ENCODE measurements at places on chromosomes 1 and 21. TPM values are rescaled to one million over a fixed set of nuclear protein-coding genes. Genes with fewer than 3 reads are reported as not detected.

DNA sequence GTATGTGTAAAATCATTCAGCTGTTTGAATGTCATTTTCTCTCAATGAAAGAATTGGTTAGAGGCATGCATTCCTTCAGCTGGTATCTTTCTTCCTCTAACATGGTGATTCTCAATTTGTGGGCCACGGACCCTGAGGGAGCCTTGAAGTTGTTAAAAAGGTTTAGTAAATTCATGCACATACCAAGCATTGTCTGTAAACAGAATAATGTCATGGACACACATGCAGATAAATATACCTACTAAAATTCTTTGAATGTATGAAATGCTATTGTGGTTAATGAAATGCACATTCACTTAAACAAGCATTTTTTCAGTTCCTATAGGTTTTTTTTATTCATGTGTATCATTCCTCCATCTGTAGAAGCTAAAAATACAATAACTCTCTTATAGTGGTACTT, 65.4 kb downstream of the PBX1 start:
- no peak for DNase-seq

- DNase-seq, result peak; percentile 10
Measured at GRCh38 chr21:21002153-21002552, 3.9 kb downstream of the NCAM2 start.

DNA sequence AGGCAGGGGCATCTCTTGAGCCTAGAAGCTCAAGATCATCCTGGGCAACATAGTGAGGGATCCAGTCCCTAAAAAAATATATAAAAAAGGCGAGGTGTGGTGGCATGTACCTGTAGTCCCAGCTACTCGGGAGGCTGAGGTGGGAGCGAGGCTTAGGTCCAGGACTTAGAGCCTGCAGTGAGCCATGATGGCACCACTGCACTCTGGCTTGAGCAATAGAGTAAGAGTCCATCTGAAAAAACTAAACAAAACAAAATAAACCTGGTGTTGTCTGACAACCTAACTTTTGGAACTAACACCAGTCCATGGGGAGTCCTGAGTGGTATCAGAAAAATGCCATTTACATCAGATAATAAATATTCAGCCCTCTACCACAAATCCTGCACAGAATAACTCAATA, 110.1 kb upstream of the NRIP1 start:
- DNase-seq, result no peak

- peak; percentile 84 for DNase-seq
Measured at GRCh38 chr1:223775054-223775453, 62.7 kb downstream of the CAPN2 start.

DNA sequence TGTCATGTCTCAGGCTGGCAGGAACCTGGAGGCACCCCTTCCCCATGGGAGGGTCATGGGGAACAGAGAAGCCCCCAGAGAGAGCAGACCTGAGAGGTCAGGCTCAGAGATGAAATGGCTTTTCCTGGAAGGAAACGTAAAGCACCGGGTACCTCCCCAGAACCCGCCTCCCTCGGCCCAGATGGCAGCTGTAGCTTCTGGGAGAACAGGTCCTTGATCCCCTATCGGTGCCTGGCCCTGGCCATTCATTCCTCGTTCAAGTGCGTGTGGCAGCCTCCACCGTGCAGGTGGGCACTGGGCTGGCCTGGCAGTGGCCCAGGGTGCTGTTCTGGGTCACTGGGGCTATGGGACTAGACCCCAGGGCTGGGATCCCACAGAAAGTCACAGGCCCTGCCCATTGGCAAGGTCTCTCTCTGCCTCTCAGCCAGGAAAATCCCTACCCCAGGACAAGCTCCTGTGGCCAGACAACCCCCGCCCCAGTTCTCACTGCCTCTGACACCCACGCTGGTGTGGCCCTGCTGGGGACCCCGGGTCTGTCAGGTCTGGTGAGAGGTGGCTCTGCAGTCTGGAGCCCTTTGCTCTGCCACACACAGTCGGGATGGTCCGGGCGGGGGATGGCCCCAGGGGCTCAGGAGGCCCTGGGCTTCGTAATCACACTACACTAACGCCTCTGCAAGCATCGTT, 183.2 kb upstream of the VAMP3 start:
- no peak for DNase-seq

DNA sequence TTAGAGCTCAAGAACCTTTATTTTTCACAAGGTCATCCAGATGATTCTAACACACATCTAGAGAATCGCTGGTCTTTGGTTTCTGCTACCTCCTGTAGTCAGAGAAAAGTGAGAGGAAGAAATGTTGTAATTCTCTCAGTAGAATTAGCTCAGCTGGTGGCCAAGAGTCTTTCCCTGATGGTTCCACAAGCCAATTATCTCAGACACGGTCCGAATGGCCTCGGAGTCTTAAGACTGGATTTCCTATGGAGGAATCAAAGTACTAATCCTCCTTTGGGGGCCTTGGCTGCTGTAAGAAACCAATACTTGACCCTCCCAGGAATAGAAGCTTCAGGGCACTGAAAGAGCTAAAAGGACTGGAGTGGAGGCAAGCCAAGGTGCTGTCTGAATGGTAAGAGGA, 1.8 kb downstream of the TMEM81 start:
- no peak for DNase-seq

DNA sequence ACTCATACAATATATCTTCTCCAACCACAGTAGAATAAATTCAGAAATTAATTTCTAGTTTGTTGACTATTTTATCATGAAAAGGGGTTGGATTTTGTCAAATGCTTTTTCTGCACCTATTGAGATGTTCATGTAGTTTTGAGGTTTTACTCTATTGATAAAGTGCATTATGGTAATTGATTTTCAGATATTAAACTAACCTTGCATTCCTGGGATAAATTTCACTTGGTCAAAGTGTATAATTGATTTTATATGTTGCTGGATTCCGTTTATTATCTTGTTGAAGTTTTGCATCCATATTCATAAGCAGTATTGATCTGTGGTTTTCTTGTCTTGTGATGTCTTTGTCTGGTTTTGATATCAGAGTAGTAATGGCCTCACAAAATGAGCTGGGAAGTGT, 34.4 kb upstream of the HYI start:
- no peak for DNase-seq

The CDA gene
- not detected for total RNA-seq

The TCEA3 gene
- total RNA-seq, result 22.8 TPM

All from fibroblast of the aortic adventitia (primary cell).